Activated gamma-delta T cell (primary cell): ENCODE measurements at places on chromosomes 4 and X.

DNA sequence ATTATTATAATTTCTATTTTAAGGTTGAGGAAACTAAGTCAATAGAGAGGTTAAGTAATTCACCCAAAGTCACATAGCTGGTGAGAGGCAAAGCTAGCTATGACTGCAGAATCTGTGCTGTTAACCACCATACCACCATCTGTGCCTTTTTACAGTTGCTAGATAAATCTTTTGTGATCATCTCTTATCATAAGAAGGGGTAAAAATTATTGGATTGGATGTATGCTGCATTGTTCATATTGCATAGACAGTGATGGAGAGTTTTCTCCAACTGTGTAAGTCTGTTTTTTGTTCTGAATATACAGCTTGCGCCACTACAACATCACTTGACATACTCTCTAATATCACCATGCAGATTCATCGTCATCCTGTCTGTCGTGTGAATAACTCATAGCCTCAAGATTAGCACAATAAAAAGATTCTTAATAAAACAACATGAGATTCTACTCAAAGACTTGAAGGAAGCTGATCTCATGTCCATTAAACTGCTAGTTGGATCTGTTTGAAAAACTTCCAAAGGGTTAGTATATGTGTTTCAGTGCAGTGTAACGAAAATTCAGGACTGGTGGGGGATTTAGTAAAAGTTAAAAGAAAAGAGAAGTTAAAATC is 495.9 kb downstream of the SPRY1 start:
- DNase-seq, result no peak

GRCh38 chr4:48266781-48267180 is 2.9 kb downstream of the TEC start:
- DNase-seq, result no peak

- DNase-seq, result no peak
Measured at GRCh38 chr4:123342498-123342897, 54.1 kb upstream of the SPRY1 start.

DNA sequence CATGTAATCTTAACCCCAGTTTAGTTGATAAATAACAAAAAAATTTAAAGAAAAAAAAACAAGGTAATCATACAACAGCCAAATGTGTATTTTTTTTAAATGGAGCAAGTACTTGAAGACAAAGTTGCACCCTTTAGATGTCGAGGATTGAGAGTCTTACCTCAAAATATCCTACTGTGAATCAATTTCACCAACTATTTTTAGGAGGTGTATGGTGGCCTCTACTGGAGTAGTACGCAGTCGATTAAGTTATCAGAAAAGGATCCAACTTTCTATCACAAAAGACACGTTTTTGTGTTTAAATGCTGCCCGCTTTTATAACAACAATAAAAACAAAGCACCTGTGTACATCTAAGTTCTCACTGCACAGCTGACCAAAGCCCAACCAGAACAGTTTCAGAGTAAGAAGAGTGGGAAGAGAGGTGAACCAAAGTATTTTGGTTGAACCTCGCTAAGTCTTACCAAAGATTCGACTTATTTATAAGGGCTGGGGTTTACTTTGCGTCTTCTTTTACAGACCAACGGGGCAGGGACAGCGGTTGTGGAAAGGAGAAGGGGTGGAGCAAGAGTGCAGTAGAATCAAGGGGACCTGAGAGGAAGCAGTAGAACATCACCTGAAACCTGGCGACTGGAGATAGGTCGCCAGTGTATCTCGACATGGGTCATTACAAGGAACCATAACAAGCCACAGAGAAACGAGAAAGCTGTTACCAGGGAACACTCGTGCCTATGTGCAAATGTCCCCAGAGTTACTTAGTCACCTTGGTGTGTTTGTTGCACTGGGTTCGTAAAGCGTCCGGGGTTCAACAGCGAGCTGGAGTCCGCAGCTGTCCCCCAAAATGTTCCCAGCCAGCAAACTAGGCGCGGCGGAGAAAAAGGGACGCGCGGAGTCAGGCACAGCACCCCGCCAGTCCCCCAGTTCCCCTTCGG is 1.1 kb downstream of the RPS6KA6 start:
- no peak for DNase-seq
